DND-41 (cell line): ENCODE measurements at places on chromosomes 6 and 20.

- no peaks in the 10 kb centered on the region for H3K27me3 ChIP-seq
- H3K36me3 ChIP-seq, result peaks cover 60% of the 10 kb centered on the region
- DNase-seq, result peak; percentile 57
- H3K27ac ChIP-seq, result peak overlapping the region; percentile 98
Measured at GRCh38 chr20:17969884-17970409, 1.1 kb downstream of the MGME1 start.

- H3K4me1 ChIP-seq, result peaks cover 44% of the 10 kb centered on the region
- no peak overlapping the region for H3K4me3 ChIP-seq
- H3K36me3 ChIP-seq, result no peaks in the 10 kb centered on the region
- no peak for DNase-seq
- H3K27me3 ChIP-seq, result no peaks in the 10 kb centered on the region
- H3K27ac ChIP-seq, result no peak overlapping the region
Measured at GRCh38 chr6:111990214-111990613, 63.7 kb upstream of the CCN6 start.

DNA sequence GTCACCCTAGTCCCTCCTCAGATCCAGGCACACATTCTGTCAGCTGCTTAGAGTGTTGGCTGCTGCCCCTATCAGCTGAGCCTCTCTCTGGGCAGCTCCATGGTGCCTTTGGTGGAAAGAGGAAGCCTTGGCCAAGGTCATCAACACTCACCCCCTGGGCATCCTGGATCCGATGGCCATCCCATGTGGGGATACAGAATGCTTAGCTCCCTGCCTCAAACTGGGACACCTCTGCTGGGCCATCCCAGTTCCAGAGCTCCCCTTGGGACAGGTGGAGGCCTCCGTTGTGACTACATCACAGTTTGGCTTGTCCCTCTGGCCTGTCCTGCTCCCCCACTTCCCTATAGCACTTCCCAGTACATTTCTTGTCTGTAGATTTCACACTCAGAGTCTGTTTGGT is 45.6 kb downstream of the TOX2 start:
- H3K4me1 ChIP-seq, result peaks cover 51% of the 10 kb centered on the region
- H3K36me3 ChIP-seq, result no peaks in the 10 kb centered on the region
- H3K27me3 ChIP-seq, result peaks cover 8% of the 10 kb centered on the region
- no peak overlapping the region for H3K4me3 ChIP-seq
- DNase-seq, result no peak

- no peak for DNase-seq
- no peak overlapping the region for H3K27ac ChIP-seq
- peaks cover 13% of the 10 kb centered on the region for H3K27me3 ChIP-seq
- no peaks in the 10 kb centered on the region for H3K4me1 ChIP-seq
- H3K4me3 ChIP-seq, result no peak overlapping the region
Measured at GRCh38 chr20:50837532-50838321, 42.9 kb downstream of the BCAS4 start.

- no peaks in the 10 kb centered on the region for H3K4me1 ChIP-seq
- H3K27ac ChIP-seq, result no peak overlapping the region
- H3K4me3 ChIP-seq, result no peak overlapping the region
- H3K36me3 ChIP-seq, result no peaks in the 10 kb centered on the region
Measured at GRCh38 chr6:4447639-4448330, 312.4 kb upstream of the ECI2 start.

- no peak overlapping the region for H3K4me3 ChIP-seq
- no peaks in the 10 kb centered on the region; the same call in 1 of the 2 replicates for H3K36me3 ChIP-seq
- no peak for DNase-seq
Measured at GRCh38 chr6:30042914-30043313, 18.2 kb upstream of the POLR1H start.

GRCh38 chr20:3235666-3236324 is 3.2 kb downstream of the SLC4A11 start:
- H3K27me3 ChIP-seq, result peaks cover 18% of the 10 kb centered on the region
- no peak overlapping the region for H3K4me3 ChIP-seq
- no peak overlapping the region for H3K27ac ChIP-seq
- DNase-seq, result no peak

- no peaks in the 10 kb centered on the region for H3K36me3 ChIP-seq
- H3K27me3 ChIP-seq, result no peaks in the 10 kb centered on the region
- H3K27ac ChIP-seq, result no peak overlapping the region
- peaks cover 4% of the 10 kb centered on the region; the same call in 1 of the 2 replicates for H3K4me1 ChIP-seq
- H3K4me3 ChIP-seq, result no peak overlapping the region
Measured at GRCh38 chr6:5481750-5482149, 220.4 kb downstream of the FARS2 start.

- H3K36me3 ChIP-seq, result no peaks in the 10 kb centered on the region
- DNase-seq, result peak; percentile 30
- H3K27me3 ChIP-seq, result no peaks in the 10 kb centered on the region
Measured at GRCh38 chr6:137976430-137976829, 109.4 kb downstream of the TNFAIP3 start.

DNA sequence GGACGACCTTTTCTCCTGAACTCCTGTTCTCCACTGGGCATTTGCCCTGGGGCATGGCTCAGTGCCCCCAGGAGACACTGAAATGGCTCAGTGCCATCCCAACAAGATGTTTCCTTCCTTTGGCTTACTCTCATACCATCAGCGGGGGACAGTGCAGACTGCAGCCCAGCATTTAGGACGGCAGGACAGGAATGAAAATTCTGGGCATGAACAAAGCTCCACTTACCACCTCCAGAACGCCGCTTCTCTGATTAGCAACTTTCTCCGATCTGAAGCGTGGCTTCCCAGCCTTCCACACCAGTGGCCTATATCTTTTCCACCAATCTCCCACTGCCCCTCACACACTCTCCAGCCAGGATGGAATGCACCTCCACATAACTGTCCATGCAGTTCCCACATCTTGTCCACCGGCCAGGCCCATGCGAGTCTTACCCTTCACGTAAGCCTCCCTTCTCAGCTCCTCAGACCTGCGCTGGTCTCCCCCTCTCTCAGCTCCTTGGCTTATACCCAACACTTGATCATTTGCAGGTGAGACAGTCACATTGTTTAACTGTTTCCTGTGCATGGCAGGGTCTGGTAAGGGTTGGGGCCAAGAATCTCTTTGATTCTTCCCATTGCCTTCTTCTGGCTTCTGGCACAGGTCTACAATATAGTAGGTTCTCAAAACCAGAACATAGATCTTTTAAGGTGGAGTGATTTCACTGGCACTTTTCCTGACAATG is 114.5 kb downstream of the FYN start:
- no peaks in the 10 kb centered on the region for H3K27me3 ChIP-seq
- DNase-seq, result peak; percentile 25
- H3K4me3 ChIP-seq, result no peak overlapping the region
- peak overlapping the region; percentile 63 for H3K27ac ChIP-seq
